ENCODE measurements at places on chromosomes 2 and 18.

DNA sequence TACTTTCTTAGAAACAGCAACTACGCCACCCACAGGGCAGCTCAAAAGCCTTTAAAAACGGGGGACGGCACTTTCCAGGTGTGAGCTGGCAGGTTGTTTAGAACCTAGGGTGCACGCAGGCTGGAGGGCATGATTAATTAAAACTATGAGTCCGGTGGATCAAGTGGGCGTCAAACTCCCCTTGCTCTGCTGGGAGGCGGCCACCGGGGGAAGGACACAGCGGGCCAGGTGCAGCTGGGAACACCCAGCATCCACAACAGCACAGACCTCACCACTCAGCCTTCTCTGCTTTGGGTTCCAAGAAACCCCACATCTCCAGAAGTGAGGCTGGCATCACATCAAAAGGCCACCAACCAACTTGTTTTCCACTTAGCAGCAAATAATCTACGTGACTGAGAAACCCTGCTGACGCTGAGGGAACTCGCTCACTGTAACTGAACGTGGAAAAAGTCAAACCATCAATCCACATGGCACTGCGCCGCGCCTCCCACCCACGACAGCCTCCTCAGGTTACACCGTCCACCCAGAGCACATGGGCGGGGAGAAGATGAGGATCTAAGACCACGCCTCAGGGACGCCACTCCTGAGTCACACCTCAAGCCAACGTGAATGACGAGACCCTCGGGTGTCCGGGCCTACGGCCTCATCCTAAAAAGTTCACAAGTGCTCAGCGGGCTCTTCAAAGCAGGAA, 118.2 kb downstream of the ZNF516 start:
- DNase-seq, result no peak

DNA sequence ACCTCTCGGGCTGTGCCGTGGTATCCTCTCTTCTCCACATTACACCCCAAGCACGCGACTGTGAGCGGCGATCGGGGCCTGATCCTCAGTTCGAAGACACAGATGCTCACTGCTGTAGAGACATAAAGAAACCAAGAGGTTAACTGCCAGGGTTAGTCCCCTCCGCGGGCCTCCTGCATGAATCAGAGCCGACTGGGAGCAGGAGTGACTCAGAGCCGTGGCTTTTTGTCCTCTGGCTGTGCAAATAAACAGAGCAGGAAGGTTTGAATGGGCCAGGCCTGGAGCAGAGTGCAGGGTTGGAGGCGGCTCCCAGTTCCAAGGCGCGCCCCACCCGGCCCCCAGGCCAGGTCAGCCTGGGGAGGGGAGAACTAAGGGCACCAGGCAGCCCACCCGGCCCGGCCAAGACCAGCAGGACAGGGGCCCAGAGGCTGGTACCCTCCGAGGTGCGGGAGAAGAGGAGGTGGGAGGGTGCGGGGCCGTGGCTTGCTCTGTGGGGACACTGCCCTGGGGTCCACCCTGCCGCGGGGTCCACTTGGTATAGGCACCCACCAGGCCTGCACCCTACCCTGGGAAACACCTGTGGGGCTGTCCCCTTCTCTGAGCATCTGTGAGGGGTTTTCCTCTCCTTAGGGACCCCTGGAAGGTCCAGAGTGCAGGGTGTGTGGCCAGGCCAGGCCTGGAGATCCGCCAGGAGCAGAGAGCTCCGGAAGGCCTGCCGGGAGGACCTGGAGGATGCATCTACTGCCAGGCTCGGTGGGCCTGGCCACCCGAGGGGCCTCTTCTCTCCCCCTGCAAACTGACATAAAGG, 16.5 kb downstream of the TWIST2 start:
- DNase-seq, result no peak

- DNase-seq, result no peak
Observed at GRCh38 chr2:118969734-118970395, 27.9 kb downstream of the MARCO start.

DNA sequence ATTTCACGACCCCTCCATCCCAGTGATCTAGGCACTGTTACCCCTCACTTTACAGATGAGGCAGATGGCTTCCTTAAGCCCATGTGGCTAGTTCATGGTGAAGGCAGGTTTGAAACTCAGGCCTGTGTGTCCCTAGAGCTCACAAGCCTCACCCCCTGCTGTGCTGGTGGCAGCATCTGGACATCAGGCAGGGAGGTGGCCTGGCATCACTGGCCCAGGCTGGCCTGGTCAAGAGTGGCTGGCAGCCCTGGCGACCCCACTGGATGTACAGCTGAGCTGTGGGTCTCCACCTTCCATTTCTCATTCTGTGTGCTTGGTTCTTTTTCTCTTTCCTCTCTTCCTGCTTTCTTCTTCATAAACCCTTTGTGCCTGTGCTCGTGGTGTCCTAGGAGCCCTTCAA, 56.3 kb downstream of the BOLA3 start:
- no peak for DNase-seq

GRCh38 chr2:74002505-74003421, 18.1 kb downstream of the TET3 start:
- peak; percentile 73 for DNase-seq

- DNase-seq, result no peak
Observed at GRCh38 chr2:144249035-144249637, 270.8 kb downstream of the ZEB2 start.

DNA sequence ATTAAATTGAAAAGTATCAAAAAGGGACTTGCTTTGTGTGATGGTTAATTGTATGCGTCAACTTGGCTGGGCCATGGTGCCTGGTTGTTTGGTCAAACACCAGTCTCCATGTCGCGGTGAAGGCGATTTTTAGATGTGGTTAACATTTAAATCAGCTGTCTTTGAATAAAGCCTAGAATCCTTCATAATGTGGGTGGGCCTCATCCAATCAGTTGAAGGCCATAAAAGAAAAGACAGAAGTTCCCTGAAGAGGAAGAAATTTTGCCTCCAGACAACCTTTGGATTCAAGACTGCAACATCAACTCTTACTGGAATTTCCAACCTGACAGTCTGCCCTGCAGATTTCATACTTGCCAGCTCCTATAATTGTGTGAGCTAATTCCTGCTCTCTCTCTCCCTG, 160.5 kb downstream of the SH3BP4 start:
- no peak for DNase-seq

GRCh38 chr2:188267776-188268175, 23.9 kb upstream of the GULP1 start:
- no peak for DNase-seq

- DNase-seq, result no peak
Observed at GRCh38 chr2:69018678-69019095, 5.7 kb downstream of the ANTXR1 start.

DNA sequence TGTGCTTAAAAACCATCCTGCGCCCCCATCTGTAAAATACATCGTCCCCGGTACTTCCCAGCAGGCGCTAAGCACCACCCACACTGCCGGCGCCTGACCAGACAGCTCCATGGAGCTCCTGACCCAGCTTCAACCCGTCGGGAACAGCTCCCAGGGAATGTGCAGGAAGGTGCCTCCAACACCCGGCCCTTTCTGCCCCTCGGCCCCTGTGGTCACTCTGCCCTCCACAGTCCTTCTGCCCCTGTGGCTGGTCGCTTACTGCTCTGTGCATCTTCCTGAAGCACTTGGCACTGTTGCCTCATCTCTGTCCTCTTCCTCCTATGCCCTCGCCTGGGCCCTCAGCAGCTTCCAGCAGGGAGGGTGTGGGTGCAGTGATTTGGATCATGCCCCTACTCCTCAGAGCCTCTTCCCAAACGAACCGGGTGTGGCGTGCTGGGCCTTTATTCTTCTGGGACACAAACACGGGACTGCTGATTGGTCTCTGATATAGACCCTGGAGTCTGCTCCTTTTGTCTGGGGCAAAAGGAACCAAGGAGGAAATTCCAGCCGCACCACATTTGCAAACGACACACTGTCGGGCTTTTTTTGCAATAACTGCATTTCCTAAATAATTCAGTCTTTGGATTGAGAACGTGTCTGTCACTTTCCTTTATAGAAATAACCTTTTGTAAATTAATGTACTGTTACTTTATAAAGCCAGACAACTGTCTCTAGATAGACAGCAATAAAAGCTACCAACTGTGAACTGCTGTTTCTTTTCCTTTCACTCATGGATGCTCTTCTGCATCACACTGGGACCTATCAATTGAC, 65.9 kb downstream of the ADI1 start:
- no peak for DNase-seq

- no peak for DNase-seq
Observed at GRCh38 chr2:72150861-72151356, 3.2 kb upstream of the CYP26B1 start.

DNA sequence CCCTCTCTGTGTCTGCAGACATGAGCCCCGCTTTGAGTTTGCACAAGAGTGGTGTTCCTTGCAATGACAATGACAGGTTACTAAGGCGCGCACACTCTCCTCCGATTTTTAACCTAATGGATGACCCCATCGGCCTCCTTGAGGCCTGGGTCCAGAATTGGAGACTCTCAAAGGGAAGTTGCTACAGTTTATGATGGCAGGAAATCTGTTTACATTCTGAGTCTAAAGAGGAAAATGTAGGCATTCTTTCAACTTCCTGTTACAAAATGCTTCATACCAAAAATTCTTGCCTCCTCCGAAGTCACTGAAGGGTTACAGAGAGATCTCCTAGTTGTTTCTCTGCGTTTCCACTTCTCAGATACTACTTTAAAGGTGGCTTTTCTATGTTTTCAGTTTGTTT, 225.3 kb upstream of the AGAP1 start:
- no peak for DNase-seq

GRCh38 chr2:68870215-68870614, 982 bp downstream of the BMP10 start:
- no peak for DNase-seq

- DNase-seq, result no peak
Observed at GRCh38 chr18:74110149-74110548, 37.5 kb downstream of the FBXO15 start.

DNA sequence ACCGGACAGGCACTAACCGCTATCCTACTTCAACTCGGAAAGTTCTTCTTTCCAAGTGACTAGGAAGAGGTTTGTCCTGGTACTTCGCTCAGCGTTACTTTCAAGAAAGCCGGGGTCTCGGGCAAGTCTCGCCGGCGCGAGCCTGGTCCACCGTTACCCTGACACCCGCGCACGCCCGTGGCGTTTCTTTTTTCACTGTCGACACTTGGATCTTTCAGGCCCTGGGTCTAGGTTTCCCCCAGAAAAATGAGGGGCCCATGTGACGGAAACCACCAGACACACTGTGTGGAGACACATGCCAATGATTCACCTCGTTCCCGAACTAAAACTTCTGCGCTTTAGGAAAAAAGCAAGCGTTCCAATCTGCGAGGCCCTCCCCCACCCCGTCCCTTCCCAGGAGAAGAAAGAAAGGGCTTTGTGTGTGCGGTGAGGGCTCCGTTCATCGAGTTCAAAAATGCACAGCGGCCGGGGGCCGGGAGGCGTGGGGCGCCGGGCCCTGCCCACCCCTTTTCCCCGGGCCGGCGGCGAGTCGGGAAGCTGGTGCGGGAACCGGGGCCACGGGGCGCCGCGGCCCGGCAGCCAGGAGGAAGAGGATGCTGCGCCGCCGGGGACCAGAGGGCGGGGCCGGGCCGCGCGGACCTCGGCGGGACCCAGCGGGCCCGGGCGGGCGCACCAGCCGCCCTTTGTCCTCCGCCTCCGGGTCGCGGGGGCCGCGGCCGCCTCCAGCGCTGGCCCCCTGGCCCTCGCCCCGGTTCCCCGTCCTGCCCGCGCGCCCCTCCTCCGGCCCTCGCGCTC, 2.6 kb downstream of the ZNF521 start:
- no peak for DNase-seq

- no peak for DNase-seq
Observed at GRCh38 chr2:30237239-30237965, 6.1 kb downstream of the LBH start.

DNA sequence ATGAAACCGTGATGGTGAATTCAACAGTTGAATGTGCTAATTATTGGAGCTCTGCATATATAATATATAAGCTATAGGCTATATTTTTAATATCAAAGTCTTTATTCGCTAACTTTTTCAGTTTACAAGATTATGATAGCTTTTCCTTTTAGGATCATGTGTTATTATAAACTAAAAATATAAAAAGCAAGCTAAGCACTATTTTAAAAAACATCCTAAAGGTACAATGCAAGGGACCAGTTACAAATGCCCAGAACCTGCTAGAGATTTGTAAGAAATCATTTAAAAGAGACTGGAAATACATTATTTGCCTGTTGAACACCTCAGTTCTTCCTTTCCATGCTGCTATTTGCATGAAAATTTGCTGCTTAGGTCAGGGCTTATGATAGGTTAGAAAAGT, 43.4 kb upstream of the EHBP1 start:
- DNase-seq, result no peak

- DNase-seq, result no peak
Observed at GRCh38 chr18:12904012-12904516, 20.0 kb upstream of the PTPN2 start.

DNA sequence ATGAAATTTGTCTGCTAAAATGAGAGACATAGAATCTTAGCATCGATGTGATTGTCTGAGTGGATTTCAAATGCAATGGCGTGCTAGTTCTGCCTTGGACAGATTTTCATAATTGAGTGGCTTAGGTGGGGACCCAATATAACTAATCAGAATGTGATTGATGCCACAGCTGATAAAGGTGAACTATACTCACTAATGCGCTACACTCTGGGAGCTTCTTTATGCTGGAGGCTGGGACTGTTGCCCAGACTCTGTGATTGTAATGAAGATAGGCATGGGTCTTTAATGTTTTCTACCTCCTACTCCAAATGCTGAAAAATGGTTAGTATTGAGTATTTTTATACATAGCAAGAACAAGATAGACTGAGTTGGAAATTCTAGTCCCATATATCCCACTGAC, 339.5 kb upstream of the SLC39A10 start:
- no peak for DNase-seq

- DNase-seq, result no peak
Observed at GRCh38 chr2:232405943-232406510, 617 bp upstream of the ALPG start.

- no peak for DNase-seq
Observed at GRCh38 chr18:78632111-78632541, 347.5 kb upstream of the SALL3 start.

- no peak for DNase-seq
Observed at GRCh38 chr18:50895350-50896045, 16.6 kb downstream of the ME2 start.

GRCh38 chr2:177763531-177764265, 308.9 kb downstream of the PDE11A start:
- peak; percentile 31 for DNase-seq

DNA sequence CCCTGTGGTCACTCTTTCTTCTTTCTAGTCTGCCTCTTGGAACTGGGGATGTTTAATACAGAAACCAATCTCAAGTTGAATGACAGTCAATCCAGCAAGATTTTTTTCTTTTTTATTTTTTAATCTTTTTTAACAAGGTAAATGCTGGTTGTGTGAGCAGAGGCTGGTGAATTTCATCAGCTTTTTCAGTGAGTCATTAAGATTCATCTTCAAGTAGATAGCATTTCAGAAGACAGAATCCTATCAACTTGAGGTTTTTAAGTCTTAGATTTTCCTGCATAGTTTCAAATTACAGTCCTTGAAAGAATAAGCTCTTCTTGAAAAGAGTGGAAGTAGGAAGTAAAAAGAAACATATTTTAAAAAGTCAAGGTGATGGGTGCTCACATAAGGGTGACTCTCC, 12.4 kb downstream of the SLC8A1 start:
- DNase-seq, result no peak
